Right lung (tissue), 10 donors: ENCODE measurements at places on chromosomes 4 and X.

DNA sequence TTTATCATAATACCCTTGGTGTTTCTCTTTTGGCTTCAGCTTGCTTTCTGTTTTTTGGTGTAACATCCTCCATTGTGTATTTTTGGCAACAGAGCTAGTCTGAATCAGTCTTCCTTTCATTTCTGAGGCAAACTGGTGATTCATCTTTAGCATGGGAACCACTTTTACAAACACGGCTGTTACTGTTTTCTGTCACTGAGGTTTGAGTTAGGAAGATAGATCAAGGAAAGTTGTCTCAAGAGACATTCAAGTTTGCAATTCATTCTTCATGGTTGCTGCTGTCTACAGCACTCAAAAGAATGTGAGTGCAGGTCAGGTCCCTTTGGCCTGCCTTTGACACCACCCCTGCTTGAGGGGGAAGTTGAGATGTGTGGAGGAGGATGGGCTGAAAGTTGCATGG lies 36.3 kb downstream of the IL21 start:
- DNase-seq = no peak

DNA sequence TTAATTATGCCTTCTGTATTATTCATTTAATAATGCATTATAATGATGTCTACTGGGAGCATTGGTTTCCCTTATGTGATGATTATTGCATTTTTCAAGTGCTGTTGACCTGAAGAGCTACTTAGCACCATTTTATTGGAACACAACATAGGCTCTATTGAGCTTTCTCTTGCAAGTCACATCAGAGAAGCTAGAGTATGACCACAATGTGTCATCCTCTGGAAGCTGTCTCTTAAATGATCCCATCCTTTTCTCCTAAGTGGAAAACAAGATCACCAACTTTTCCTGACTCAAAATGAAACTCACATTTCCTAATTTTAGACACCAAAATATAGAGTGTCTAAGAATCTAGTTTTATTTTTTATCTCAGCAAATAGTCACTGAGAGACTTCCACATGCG lies 1451.9 kb downstream of the PCDH7 start:
- no peak for DNase-seq

DNA sequence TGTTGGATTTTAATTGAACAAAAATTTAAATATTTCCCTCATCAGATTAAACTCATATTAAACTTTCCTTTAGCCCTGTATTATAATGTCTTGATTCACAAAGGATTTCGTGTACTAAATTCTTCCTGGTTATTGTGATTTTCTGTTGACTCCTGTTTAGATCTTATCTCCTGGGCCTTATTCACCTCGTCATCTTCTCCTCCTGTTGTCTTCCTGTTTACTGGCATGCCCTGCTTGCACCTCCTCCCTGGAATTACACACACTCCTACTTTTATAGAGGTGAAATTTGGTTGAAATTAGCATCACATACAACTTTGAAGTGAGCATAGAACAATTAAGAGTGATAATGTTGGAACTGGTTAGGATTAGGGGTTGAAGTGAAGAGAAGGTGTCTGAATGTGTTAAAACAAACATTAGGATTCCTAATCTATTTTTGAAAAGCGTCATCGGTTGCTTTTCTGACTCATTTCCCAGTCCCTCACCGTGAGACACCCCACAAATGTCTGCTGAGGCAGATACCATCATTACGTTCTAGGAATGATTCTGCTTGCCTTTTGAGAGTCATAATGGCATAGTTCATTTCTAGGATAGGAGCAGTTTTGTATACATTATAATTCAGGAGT lies 32.5 kb downstream of the TLL1 start:
- no peak for DNase-seq

DNA sequence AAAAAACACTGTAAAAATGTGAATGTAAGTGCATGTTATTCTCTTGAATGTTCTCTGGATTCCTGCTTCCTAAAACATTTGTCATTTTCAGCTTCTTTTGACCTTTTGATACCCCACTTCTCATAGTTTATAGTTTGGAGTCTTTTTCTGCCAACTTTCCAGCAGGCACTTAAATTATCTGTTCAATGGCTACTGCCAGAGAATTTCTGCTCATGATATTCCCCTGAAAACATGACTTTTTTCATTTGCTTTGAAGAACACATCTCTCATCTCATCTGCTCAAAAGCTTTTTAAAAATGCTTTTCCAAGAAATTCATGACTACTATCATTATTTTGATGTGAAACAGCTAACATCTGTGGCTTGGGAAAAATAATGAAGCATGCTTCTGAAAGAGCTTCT lies 269.7 kb upstream of the PCDH7 start:
- DNase-seq = peak; percentile 27

GRCh38 chrX:151902813-151903591 lies 9.7 kb upstream of the MAGEA4 start:
- no peak for DNase-seq

GRCh38 chrX:100274916-100275315 lies 135.2 kb downstream of the PCDH19 start:
- no peak for DNase-seq

DNA sequence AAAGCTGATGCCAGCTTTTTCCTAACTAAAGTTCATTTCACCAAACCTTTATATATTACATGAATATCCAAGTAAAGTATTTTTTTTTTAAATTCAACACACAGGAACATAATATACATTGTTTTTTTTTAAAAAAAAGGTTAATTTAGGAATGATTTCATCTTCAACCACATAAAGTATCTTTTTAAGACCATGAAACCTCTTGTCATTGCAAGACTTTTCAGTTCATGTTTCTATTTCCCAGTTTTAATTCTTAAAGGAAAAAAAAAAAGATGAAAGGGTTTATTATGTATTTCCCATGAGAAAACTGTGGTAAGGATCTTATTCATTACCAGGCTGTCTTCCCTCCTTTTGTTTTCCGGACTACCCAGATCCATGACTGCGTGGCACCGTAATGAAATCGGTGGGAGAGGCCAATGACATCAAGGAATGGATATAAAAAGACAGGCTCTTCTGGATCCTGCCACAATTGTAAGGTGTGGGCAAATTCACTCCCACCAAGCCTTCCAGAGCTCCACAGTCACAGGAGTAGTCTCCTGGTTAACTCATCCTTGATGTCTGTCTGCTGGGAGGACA lies 84.7 kb upstream of the CBR4 start:
- no peak for DNase-seq

- DNase-seq = no peak
These were observed 11.4 kb downstream of the PDLIM3 start for GRCh38 chr4:185523862-185524261.
